ENCODE measurements at places on chromosomes 5 and 9.

- no peak for DNase-seq
Measured at GRCh38 chr9:99326917-99327189, 104.8 kb downstream of the SEC61B start.

- no peak for DNase-seq
Measured at GRCh38 chr5:127335381-127335780, 44.8 kb downstream of the MEGF10 start.

GRCh38 chr5:84874196-84874595 is 489.5 kb upstream of the EDIL3 start:
- DNase-seq = no peak

- DNase-seq = no peak
Measured at GRCh38 chr9:80082213-80082612, 510.4 kb downstream of the TLE4 start.

- no peak for DNase-seq
Measured at GRCh38 chr5:140222416-140222815, 47.4 kb downstream of the CYSTM1 start.

DNA sequence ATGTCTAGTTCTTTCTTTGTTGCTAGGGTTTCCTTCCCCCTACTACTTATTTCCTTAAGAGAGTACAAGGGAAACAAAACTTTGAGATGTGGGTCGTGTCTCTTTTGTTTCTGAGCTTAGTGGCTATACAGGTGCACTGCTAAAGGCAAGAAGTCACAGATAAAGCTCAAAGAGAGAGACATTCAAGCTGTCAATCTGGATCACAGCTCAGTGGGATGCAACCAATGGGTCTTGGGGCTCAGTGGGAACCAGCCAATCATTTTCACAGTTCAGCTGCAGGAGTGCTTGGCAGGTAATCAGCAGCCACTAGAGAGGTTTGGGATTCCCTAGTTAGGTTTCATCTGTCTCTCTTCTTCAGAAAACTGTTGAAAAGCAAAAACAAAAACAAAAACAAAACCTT is 135.4 kb upstream of the SGCD start:
- DNase-seq = no peak

DNA sequence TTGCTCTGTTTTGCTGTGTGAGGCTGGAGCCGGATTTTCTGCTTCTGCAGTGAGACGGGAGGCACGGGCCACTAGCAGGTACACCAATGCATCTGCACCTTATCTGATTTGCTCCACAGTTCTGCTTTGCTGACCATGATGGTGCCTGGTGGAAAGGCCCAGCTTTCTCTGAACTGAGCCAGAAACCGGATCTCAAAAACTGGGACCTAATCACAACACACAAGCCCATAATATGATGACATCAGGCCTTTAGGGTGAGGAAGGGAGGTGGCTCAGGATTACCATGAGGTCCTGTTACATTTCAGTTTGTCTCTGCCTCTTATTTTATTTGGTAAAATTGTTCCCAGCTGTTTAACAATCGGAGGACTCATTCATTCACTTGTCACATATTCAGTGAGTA is 49.8 kb downstream of the FGF1 start:
- DNase-seq = no peak

- no peak for DNase-seq
Measured at GRCh38 chr5:6700685-6701355, 12.4 kb upstream of the TENT4A start.

DNA sequence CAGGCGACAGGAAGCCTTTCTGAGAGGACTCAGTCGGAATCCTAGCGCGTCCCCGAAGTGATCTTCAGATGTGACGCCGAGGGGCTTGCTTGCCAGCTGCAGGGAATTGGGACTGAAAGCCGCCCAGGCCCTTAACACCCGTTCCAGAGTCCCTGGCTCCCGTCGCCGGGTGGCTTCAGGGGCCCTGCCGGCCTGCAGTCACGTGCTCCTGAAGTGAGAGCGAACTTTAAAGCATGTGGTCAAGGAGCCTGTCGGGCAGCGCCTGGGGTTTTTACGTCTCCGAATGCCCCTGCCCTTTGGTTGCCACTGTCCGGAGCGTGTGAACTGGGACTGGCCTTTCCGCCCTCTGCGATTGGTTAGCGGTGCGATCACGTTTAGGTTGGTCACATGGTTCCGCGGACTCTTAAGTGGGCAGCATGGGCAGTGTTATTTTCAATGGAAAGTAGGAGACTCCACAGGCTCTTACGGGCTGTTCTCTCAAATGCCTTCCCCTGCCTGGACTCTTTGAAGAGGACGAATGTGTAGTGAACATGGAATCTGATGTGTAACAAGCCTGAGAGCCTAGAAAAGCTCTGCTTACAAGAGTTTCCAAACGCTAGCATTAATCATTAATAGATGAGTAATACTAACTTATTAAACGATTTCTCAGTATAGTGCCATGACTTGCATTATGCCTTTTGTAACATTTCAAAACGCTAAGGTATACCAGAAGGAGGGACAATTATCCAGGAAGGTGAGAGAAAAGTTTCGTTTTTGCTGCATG is 1.9 kb downstream of the VLDLR start:
- peak; percentile 38 for DNase-seq

DNA sequence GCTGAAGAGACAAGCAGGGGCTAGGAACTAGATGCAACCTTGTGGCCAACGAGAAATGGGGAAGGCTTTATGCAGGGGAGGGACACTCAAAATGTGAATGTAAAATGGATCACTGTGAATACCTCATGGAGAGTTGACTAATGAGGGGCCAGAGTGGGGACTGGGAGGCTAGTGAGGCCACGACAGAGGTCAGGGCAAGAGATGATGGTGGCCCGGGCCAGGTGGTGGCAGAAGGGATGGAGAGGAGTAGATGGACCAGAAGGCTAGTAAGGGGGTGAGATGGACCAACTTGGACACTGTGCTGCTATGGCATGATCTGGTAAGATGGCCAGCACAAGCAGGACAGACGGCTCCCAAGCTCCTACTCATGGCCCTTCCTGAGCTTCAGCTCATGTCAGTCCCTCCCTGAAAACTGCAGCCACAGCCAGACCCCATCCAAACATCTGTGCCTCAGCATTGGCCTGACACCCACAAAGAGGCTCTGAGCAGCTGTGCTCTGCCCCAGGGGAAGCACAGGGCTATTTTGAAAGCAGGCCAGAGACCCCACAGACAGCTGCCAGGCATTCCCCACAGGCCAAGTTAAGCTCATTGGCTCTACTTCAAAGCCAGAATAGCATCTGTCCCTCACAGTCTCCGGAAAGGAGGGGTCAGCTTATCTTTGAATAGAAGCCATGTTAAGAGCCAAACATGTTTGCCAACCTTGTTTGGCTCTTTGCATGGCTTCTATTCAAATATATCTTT is 22.1 kb downstream of the P4HA2 start:
- peak; percentile 7 for DNase-seq

DNA sequence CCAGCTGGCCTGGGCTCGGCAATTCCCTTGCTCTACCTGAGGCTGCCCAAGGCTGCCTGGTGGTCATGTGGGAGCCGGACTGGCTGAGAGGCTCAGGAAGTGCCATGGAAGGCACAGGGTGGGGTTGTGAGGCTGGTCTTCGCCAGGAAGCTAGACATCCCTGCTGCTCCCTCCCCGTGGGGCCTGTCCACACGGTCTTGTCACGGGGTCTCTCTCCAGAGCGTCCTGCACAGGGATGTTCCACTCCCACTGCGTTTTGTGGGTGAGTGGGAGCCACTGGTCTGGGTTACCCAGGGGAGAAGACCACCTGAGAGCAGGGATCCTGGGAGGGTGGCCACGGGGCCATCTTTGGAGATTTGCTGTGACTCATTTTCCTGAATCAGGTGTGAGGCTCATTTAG is 11.6 kb downstream of the GADD45G start:
- no peak for DNase-seq

Data from omental fat pad (tissue), 4 donors.